ENCODE measurements at places on chromosomes 11 and 22.

GRCh38 chr11:30255637-30256036 is 24.8 kb downstream of the FSHB start:
- DNase-seq: no peak

DNA sequence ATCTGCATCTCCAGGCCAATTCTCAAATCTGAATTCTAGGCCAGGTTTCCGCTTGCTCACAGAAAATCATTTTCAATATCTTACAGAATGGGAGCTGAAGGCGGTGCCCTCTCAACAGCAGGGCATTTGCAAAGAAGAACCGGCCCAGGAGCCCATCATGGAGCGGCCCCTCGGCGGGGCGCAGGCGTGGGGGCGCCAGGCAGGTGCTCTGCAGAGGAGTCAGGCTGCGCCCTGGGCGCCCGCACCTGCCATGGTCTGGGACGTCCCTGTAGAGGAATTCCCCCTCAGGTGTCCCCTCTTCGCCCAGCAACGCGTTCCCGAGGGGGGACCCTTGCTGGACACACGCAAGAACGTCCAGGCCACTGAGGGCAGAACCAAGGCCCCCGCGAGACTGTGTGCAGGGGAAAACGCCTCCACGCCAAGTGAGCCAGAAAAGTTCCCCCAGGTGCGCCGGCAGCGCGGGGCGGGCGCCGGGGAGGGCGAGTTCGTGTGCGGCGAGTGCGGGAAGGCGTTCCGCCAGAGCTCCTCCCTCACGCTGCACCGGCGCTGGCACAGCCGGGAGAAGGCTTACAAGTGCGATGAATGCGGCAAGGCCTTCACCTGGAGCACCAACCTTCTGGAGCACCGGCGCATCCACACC is 11.5 kb downstream of the ZNF74 start:
- DNase-seq: no peak

- DNase-seq: no peak
These were observed 657.7 kb downstream of the OPCML start for GRCh38 chr11:132874638-132875037.

GRCh38 chr22:20582520-20583361 is 75.3 kb downstream of the MED15 start:
- no peak for DNase-seq

GRCh38 chr22:39634530-39635405 is 64.2 kb downstream of the CACNA1I start:
- peak; percentile 67 for DNase-seq

- DNase-seq: no peak
These were observed 2.9 kb downstream of the C11orf87 start for GRCh38 chr11:109424901-109425300.

DNA sequence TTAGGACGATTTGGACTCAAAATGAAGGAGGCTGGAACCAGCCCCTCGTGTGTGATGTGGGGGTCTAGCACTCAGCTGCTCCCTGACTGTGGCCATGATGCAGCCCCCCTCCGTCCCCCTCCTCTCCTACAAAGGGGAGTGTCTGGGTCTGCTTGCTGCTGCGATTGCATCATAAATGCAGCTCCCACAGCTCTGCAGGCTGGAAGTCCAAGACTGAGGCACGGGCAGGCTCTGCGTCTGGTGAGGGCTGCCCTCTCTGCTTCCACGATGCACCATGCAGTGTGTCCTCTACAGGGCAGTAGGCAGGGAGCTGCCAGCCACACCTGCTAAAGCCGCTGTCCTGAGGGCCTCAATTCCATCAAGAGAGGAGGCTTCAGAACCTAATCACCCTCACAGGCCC is 432.1 kb downstream of the BRD1 start:
- no peak for DNase-seq

GRCh38 chr11:9757809-9758636 is 94.1 kb downstream of the SWAP70 start:
- peak; percentile 61 for DNase-seq

DNA sequence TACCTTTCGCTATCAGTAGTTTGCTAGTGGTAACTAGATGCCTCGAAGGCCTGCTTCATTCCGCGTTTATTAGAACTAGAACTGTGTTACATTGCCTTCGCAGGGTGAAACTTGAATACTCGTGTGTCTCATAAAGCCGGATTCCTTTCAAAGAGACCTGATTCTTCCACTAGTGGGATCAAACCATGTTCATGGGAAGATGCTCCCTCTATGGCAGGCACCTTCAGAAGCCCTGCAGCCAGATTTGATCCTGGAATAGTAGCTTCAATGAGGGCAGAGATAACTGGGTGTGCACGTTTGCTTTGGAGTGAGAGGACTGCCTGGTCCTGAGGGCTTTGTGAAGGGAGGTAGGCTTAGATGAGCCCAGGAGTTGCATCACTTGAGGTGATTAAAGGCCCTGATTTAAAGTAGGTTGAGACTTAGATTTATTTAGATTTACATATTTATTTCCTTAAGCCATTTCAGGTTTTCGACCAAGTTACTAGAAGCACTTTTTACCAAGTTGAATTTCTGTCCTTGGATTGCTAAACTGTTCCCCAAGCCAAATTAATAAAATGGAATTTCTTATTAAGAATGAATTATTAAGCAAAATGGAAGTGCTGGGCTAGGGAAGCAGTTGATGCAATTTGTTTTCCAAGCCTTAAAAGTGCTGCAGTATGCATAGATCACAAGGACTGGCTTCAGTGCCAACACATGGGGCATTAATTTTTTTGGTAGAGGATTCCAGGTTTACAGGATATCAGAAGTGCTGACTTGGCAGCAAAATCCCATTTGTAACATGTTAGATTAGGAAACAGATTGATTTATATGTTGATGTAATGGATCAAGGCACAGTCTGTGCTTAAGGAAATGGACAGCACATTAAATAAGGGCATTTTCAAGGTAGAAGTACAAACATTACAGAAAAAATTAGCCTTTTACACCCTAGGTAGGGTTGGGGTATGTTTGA is 32.9 kb downstream of the APLP2 start:
- DNase-seq: peak; percentile 8

DNA sequence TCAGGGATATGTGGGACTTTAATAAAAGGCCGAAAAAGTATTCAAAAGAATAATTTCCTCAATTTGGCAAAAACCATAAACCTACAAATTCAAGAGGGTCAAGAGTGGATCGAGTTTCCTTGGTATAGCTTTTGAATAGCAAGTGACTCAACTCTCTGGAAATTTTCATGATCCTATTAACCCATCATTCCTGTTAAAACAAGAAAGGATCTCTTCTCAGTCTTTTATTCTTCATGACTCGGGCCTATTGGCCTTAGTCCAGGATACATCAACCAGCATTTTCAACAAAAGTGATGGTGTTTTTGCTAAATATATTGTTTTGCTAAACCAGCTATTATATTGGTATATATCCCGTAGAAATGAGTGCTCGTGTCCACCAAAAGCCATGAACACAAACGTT is 110.3 kb downstream of the ATXN10 start:
- DNase-seq: no peak

DNA sequence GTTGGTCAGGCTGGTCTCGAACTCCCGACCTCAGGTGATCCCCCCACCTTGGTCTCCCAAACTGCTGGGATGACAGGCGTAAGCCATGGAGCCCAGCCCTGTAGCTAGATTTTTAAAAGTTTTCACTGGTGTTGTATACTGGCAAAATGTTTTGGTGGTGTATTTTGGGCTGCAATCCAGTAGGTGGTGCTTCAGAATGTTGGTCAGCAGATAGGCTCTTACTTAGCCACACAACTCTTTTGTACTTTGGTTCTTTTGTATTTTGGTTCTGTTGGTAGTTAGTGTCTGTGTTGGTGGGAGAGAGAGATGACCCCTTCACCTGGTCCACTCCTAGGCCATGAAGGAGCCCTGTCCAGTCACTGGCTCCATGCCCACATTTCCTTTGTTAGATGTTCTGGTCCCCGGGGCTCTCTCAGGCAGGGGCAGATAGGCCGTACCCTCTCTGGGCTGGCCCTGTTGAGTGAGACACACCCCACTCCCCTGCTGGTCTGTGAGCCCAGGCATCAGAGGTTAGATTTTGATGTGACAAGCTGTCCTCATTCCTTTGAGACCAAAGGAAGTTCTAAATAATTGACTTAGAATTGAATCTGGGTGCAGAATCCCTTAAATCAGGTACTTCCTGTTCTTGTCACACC is 123.8 kb downstream of the DDX10 start:
- DNase-seq: peak; percentile 23

DNA sequence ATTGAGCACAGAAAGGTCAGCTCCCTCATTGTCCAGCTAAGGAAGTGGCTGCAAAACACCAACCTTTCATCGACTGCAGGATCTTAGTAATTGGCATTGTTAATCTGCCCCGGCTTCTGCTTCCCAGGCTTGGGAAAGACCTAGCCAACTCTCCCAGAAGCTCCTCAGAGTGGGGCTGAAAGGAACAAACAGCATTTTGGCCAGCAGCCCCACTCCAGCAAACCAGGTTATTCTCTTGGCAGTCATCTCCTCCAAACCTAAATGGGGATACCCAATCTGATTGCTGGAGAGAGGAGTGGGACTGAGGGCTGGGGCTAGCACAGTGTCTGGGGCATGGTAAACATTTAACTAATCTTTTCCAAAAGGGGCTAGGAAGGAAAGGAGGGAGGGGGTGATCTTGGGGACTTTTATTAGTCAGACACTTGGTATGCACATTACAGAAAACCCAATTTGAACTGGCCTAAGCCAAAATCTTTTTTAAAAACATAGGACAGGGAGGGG is 294.4 kb downstream of the MN1 start:
- no peak for DNase-seq

DNA sequence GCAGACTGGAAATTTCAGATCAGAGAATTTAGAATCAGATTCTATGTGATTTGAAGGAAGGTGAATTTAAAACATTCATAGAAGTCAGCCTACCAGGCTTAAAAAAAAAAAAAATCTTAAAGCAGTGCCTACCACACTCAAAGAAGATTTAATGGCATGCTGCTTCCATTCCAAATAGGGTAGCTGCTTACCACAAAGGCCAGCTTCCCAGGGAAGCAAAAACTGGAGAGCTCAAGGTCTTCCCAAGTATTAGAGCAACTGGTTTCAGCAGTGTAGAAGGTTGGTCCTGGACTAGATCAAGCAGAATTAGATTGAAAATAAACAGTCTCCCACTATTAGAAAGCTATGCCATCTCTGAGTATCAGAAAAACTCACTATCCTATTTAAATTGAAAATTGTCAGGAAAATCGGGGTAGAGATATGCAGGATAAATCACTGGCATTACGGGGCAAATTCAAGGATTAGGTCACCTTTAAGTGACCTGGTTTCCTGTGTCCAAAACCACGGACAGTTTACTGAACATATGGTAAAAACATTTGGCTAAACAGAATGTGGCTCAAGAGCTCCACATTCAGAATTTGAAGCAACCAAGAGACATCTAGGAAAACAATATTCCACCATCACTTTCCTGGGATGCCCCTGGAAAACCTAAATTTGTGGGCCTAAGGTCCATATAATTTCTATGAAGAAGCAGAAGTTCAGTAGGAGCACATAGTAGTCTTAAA is 1.3 kb downstream of the C11orf42 start:
- DNase-seq: no peak

- no peak for DNase-seq
These were observed 1652.8 kb downstream of the LRRC4C start for GRCh38 chr11:39806652-39807051.

DNA sequence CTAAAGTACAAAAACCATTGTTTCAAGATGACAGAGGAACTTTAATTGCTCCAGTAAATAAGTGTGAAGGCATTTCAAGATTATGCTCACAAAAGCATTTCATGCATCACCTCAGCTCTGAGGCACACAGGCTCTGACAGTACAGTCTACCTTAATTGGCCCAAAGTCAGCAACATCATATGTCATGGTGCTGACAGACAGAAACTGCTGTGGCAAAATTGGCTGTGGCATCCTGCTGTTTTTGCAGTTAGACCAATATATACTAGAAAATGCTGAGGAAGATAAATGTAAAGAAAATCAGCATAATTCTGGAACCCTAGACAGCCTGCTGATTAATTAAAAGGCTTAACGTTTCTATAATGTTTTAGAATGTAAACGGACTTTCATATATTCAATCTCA is 34.9 kb upstream of the PPP2R1B start:
- no peak for DNase-seq

GRCh38 chr11:131991606-131992005 is 621.2 kb downstream of the NTM start:
- DNase-seq: no peak

GRCh38 chr22:19080853-19081252 is 41.4 kb downstream of the DGCR2 start:
- no peak for DNase-seq

DNA sequence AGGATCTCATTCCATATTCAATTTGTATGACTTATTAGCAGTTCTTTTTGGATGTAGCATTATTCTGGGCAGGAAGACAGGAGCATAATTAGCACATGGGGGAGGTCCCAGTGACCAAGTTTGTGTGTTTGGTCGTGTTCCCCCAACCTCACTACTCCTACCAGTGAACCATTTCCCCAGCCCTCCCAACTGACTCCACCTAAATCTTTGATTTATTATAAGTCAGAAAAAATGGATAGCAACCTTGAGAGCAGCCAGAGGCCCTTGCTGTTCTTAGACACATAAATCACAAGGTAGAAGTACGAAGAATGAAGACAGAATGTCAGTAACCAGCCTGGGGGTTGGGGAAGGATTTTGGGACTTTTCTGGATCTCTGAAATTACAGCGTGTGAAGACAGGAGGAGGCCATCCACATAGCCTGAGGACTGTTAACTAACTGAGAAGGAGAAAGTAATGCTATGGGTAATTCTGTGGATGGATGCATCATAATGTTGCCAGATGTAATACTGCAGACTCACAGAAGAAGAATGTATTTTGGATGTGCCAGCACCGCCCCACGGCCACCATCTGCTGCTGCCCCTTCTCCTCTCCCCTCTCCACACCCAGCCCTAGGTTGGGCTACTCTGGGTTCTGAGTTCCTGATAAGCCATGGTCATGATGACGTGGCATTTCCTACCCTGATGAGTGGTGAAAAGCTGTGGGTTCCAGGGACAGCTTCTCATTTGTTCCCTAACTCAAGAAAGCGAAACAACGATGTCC is 124.3 kb upstream of the TTC12 start:
- DNase-seq: peak; percentile 93

Measured in fibroblast of the conjunctiva (primary cell).